ENCODE measurements at places on chromosomes 6 and 20. TPM values are rescaled to one million over a fixed set of nuclear protein-coding genes. Genes with fewer than 3 reads are reported as not detected.

The PHF3 gene
- 118 TPM for total RNA-seq

- no peak overlapping the region for H3K4me3 ChIP-seq
- no peaks in the 10 kb centered on the region for H3K36me3 ChIP-seq
- H3K27me3 ChIP-seq, result no peaks in the 10 kb centered on the region
- no peaks in the 10 kb centered on the region for H3K4me1 ChIP-seq
- DNase-seq, result no peak
Observed at GRCh38 chr6:162970246-162970645, 242.5 kb downstream of the PACRG start.

The PAX1 gene
- total RNA-seq, result not detected

The HLA-E gene
- total RNA-seq, result 1,305 TPM

The IPCEF1 gene
- 102 TPM for total RNA-seq

All from naive thymus-derived CD8-positive, alpha-beta T cell (primary cell).